ENCODE measurements at places on chromosomes 12 and 14.

GRCh38 chr12:49800421-49801140, 27.6 kb downstream of the NCKAP5L start:
- DNase-seq: no peak

DNA sequence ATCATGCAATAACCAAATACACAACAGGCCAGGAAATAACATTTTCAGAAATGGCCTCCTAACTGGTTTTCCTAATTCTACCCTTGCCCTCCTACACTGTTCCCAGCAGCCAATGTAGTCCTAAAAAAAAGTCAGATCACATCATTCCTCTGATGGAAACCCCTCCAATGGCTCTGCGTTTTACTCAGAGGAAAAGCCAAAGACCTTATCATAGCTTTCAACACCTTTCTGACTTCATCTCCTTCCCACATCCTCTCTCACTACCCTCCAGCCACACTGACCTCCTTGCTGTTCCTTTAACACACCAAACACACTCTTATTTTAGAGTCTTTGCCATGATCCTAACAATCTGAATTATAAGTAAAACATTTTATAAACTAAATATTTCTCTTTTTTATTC, 1.1 kb downstream of the MED6 start:
- DNase-seq: no peak

- no peak for DNase-seq
Measured at GRCh38 chr12:6959058-6959804, 8.1 kb downstream of the PTPN6 start.

GRCh38 chr14:94880876-94881275, 111.0 kb upstream of the GSC start:
- DNase-seq: no peak

DNA sequence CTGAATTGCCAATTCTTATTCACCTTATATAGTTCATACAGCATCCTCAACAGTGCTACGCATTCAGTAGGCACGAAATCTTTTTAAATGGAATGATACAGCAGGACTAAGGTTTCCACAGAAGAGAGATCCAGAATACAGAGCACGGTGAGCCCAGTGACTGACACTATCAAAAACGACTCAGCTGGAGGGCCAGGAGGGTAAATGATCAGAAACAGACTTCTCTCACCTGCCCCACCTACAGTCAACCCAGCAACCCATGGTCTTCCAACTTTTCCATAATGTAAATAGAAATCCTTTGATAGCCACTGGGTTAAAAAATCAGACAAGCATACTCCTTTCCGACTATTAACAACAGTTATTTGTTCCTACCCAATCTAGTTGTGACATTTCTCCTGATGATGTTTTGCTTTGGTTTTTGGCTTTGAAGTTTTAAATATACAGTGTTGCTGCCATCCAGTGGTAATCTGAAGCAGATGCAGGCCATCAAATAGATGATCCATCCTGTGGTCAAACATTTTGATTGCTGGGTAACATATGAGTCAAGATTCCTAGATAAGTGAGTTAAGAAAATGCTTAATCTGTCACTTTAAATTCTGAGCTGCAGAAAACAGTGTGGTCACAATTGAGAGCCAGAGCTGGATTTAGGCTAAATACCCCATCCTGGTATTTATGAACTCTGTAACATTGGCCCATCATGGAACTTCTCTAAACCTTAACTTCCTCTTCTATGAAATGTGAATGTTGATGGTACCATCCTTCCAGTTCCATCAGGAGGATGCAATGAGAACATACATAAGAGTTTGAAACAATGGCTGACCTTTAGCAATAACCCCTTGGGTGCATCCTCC, 42.0 kb downstream of the GPHB5 start:
- peak; percentile 78 for DNase-seq

DNA sequence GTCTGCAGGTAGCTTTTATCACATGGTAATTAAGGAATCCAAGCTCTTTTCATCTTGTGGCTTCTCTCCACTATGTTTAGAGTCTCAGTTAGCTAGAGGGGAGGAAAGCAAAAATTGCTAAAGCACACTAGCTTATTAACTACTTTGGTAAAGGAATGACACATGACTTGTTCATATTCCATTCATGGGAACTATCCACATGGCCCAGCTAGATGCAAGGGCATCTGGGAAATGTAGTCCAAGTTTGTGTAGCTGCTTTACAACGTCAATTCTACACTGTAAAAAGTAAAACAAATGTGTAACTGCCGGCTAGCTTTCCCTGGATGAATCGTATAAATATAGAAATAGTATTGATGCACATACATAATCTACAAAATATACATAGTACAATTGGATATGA, 244.5 kb upstream of the LRFN5 start:
- DNase-seq: no peak

GRCh38 chr12:75848961-75849360, 182.6 kb downstream of the PHLDA1 start:
- no peak for DNase-seq

DNA sequence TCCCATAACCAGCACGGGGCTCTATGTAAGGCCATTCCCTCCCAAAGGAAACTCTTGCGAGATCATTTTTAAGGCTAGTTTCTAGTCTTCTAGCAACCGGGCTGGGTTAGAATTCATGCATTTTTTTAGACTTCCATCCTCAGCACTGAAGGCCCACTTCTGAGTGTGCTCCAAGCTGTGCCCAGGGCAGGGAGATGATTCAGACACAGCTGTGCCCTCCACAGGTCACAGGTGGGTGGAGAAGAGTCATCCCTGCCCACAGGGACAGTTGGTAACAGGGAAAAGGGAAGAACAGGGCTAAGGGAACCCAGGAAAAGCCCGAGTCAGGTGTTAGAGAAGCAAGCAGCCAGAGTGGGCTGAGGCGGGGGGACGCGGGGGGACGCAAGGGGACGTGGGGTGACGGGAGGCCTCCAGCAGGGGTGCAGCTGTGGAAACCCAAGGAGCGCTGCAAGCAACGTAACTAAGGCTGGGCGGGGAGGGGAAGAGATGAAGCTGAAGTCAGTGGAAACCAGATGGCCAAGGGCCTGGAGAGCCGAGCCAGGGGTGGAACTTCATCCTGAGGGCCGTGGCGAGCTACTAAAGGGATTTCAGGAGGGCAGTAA, 27.2 kb upstream of the PPP2R5C start:
- DNase-seq: no peak

DNA sequence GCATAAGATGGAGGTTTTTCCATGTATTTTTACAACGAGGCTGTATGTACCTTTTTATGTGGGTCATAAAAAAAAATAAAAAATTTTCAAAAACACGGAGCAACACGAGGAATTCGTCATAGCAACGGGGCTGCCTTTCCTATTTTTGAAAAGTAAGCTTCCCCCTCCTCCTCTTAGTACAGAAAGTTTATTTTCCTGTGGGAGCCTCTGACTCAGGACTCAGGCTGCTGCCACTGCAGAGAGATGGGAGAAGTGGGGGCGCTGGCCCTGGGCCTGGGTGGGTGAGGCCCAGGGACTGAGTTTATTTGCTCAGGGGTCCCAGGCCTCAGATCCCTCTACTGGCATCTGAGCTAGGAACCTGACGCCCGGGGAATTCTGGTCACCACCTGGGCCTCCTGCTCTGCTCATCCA, 10.2 kb upstream of the CMKLR1 start:
- DNase-seq: peak; percentile 47

DNA sequence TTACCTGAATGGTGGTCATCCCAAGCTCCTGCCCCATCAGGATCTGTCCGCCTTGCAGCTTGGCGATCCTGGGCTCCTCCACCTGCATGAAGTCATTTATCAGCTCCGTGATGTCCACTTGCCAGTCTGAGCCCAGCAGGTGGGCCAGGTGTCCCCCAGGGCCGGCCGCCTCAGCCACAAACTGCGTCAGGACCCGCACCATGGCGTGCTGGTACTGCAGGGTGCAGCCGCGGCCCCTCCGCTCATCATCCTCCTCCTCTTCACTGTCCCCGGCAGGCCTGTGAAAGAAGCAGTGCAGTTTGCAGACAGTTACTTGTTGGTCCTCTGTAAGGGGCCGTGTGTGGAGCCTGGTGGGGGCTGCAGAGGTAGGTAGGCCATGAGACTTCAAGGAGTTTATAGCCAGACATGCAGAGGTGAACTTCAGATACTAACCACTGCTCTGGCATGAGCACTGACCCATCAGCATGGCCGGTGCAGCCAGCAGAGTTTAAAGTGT, 228.5 kb downstream of the GLT1D1 start:
- DNase-seq: no peak

- no peak for DNase-seq
Measured at GRCh38 chr14:81474685-81475324, 58.8 kb downstream of the SEL1L start.

DNA sequence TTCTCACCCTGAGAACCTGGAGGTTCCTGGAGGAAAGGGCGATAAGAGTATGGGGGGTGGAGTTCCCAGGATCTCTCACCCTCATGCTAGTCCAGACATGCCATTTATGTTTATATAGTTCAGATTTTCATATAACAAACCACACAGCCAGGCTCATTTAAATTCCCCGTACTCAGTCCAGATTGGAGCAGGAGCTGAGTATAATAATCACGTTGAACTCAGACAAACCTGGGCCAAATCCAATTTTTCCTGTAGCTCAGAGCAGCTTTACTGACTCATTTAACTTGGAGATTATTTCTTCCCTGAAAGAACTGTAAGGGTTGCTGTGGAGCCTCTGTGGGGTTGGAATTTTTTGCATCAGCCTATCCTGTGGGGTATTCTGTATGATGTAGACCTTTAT, 660.8 kb downstream of the TMEM121 start:
- no peak for DNase-seq

- DNase-seq: no peak
Measured at GRCh38 chr12:115388139-115388538, 704.2 kb upstream of the TBX3 start.

GRCh38 chr12:31589904-31590641, 863 bp downstream of the DENND5B start:
- peak; percentile 60 for DNase-seq

DNA sequence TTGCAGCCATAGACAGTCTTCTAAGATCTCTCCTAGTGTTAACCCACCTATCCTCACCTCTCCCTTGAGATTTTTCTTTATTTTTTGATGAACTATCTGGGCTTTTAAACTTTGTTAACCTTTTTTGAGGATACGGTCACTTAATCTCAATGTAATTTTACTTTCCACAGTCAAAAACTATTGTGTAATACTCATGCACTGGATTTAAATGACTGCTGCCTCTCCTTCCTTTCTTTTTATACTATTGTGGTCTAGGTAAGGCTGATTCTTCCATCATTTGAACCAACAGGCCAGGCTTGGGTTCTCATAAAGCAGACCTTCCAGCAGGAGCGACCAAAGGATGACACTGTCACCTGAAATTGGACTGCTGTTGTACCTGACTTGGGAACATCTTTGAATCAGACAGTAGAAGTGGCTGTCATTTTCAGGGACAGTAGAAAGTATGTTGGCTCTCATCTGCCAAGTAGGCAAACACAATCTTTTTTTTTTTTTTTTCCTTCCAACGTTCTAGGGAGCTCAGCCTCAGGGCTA, 689 bp upstream of the PDE3A start:
- no peak for DNase-seq

DNA sequence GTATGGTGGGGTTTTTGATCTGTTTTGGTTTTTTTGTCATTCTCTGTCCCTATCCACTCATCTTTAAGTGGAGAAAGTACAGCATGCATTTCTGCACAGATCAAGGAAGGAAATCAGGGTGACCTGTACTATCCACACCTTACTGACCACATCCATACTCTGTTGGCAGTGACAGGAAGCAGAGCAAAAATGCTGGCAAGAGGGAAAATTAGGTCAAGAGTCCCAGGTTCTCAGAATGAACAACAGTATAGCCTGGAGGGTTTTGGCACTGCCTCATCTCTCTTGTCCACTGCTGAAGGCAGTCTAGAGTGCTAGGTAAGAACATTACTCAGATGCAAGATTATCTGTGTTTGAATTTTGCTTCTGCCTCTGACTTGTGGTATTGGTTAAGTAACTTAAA, 70.7 kb downstream of the TAOK3 start:
- DNase-seq: peak; percentile 2

GRCh38 chr14:21350539-21350938, 33.3 kb downstream of the SUPT16H start:
- DNase-seq: no peak

- DNase-seq: no peak
Measured at GRCh38 chr12:9361879-9362326, 153.7 kb upstream of the PZP start.

DNA sequence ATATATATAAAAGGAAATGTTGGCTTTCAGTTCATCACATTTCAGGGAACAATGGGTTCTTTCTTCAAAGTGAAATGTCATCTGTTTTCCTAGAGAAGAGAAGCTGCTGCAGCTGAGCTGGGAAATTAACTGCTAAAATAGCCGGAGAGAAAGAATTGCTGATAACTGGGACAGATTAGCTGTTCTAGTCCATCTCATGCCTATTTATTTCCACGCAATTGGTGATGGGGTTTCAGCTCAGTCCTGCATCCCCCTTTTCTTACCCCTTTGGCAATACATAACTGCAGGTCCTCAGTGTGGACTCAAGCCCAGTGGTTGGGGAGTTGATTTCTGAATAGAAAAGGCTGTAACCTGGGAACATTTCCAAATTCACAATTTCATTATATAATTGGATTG, 436.9 kb upstream of the TMEM132C start:
- DNase-seq: no peak

DNA sequence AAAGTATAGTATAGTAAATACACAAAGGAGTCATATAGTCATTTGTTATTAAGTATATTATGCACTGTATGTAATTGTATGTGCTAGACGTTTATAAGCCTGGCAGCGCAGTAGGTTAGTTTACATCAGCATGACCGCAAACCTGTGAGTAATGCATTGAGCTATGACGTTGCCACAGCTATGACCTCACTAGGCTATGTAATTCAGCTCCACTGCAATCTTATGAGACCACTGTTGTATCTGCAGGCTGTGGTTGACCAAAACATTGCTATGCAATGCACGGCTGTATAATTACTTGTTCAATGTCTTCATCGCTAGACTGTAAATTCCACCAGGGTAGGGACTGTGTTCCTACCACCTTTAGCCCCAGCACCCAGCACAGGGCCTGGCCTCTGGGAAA, 53.2 kb upstream of the VASH1 start:
- no peak for DNase-seq

- DNase-seq: peak; percentile 16
Measured at GRCh38 chr12:22981711-22982110, 356.7 kb downstream of the ETNK1 start.

DNA sequence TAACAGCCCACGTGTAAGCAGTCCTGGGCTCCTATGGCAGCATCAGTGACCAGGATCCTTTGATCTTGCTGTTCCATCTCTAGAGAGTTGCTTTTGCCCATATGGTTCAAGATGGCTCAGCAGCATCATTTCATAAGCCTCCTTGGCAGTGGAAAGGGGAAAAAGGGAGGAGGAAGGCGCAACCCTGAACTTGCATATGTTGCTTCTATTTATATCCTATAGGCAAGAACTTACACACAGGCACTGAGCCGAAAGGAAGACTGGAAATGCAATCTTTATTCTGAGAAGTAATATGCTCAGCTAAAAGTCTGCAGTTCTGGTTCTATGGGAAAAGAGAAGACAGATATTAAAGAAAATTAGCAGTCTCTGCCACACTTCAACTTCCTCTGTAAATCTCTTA, 167.7 kb upstream of the PLXNC1 start:
- no peak for DNase-seq
